ENCODE measurements at places on chromosomes 2 and 18.

GRCh38 chr2:28565720-28566295, 69.9 kb downstream of the PLB1 start:
- DNase-seq = no peak

- no peak for DNase-seq
These were observed 269.3 kb upstream of the RAB12 start for GRCh38 chr18:8339952-8340351.

DNA sequence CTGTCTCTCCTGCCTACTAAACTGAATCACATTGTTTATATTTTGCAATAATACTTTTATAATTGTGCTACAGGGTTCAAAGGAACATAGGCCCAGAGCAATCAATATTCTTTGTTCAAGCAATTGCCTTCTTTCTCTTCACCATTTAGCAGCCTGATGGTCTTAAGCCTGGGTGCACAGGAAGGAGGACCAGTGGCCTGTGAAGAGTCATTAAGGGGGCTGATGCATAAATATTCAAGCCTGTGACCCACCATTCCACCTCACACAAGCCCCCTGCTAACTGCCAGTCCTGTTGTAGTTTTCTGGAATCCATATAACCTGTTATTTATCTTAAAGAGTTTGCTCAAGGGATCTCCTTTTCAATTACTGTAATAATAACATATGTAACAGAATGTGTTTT, 56.0 kb downstream of the ABCA12 start:
- no peak for DNase-seq

GRCh38 chr2:29487967-29488555, 372.8 kb downstream of the CLIP4 start:
- no peak for DNase-seq

DNA sequence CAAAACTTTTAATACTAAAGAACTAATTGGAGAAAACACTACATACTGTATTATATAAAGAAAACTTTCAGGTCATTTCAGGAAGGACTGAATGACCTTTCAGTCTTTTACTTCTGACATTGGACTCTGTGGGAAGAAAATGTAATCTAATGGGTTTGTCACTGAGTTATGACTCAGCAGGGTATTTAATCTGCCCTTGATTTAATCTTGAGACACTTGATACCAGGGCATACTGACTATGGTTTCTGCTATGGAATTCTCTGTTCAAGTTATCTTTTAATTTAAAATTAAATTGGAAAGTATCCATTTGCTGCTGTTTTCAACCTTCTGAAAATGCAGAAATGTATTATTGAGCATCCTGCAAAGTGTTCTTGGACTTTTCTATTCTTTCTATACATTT, 354.2 kb upstream of the GALNT5 start:
- no peak for DNase-seq

DNA sequence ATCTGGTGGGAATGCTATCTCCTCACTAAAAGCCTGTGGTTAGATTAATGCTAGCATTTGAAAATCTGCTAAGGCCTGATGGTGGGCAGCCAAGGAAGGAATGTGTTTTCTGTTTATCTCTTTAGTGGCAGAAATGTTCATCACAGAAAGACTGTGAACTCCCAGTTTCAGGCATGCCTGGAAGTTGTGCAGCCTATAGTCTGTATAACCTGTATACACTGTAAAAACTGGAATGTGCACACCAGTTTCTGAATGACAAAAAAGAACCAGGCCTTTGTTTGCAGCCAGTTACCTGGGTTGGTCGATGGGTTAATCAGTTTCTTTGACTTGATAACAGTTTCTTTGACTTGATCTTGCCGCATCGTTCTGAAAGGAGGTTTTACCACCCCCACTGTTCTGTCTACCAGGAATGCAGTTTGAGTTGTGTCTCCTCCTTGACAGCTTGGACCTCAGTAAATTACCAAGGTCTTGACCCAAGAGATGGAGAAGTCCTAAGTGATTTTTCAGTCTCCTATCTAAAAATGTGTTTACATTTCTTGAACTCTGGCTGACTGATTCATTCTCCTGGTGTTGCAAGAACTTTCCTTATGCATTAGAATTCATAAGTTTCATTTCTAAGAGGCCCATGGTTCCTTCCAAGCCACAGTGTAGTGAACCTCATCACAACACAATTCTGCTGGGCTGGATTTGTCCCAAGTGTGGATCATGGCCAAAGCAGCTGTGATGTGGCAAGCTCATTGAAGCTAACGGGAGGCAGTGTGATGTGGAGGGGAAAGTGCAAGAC, 62.2 kb downstream of the KIAA2012 start:
- no peak for DNase-seq

GRCh38 chr2:101830555-101830954, 133.0 kb downstream of the MAP4K4 start:
- DNase-seq = no peak

DNA sequence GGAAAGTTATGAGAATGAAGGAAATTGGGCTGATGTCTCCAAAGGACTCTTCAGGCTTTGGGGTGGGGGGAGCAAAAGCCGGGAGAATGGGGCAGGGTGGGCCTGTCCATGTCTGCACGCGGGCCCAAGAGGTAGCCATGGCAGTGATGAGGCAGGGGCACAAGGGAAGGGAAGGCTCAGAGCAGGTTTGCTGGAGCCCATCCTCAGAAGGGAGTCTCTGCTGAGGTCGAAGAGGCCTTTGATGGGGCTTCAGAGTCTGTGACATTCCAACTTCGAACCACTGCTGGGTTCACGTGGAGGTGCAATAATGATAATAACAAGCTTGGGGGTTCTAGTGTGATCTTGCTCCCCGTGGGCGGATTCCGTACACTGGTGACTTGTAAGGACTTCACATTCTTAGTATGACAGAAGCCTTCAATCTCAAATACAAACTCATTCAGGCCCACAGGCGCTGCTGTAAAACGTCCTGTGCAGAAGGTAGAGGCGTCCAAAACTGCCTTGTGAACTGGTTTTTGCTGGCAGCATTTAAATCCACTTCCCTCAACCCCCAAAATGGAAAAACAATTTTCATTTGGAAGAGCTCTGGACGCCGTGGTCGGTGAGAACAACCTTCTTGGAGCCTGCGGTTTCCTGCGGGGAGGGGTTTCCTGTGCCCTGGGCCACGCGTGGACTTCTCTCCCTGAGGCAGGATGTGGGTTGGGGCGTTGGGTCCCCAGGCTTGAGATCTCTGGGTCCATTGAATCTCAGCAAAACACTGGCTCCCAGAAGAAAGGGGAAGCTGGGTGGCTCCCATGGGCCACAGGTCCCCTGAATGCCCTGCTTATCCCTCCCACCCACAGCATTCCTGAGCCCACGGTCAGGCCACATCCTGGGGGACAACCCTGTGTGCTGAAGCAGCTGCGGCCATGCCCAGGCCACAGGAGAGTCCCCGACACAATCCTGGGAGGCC, 151.0 kb downstream of the TPO start:
- DNase-seq = no peak

DNA sequence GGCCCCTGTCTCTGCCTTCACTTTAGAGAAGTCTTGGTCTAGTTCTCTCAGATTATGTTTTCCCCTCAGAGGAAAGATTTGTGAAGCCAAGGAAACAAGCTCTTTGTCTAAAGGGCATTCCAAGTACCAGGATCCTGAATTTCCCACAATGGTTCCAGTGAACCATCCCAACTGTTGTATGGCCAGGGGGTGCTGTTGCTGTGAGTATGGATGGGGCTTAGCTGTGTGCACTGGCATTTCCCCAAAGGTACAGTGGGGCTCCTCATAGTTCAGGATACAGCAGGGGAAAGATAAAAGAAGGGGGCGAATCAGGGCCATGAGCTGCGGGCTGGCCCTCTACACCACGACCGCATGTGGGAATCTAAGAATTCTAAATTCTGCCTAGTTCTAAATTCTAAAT, 1154.0 kb upstream of the FANCL start:
- DNase-seq = no peak

- no peak for DNase-seq
These were observed 106.7 kb downstream of the DTNB start for GRCh38 chr2:25566694-25567093.

- no peak for DNase-seq
These were observed 304.0 kb downstream of the DYSF start for GRCh38 chr2:71757351-71757750.

DNA sequence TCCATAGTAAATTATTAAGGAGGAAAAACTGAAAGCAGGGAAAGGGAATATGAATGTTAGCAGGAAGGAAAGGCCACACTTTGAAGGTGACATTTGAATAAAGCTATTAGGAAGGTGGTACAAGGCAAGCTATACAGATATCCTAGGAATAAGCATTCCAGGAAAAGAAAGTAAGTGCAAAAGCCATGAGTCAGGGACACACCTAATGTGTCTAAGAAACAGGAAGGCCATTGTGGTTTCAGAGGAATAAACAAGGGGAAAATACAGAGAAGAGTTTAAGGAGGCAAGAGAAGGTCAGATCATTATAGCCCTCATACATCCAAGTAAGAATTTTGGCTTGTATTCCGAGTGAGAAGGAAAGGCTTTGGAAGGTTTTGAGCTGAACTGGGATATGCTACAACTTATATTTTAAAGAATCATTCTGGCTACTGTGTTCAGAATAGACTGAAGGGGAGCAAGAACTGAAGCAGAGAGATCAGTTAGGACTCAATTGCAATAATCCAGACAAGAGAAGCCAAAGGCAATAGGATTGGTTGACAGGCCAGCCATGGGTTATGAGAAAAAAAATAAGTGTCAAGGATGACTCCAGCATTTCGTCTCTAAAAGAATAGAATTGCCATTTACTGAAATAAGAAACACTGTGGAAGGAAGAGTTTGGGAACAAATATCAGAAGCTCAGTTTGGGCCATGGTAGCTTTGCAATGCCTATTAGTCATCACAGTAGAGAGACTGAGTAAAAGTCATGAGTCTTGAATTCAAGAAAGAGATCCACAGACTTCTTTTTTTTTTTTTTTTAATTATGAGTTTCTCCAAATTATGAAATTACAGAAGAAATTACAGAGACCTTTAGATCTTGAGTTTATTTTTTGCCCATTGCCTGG, 11.3 kb downstream of the RAD51AP2 start:
- no peak for DNase-seq

- no peak for DNase-seq
These were observed 16.5 kb upstream of the AAK1 start for GRCh38 chr2:69659941-69660483.

- DNase-seq = peak; percentile 44
These were observed 32.9 kb upstream of the RNF149 start for GRCh38 chr2:101341421-101341820.

DNA sequence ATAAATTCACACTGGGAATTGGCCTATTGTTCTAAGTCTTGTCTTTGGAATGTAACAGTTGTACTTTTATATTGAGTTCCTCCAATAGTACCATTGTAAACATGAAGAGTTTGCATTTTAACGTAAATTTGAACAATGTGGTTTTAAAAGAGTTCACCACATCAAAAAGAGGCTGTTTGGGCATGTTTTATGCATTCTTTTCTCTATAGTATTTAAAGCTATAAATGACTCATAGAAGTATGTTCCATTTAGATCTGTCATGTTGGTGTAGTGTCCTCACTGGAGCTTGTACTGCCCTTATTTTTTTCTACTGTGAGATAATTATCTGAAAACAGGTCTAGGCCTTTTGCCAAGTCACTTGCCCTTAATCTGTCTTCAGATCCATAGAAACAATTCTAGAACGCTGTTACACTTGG, 141.9 kb downstream of the RHBDD1 start:
- no peak for DNase-seq

DNA sequence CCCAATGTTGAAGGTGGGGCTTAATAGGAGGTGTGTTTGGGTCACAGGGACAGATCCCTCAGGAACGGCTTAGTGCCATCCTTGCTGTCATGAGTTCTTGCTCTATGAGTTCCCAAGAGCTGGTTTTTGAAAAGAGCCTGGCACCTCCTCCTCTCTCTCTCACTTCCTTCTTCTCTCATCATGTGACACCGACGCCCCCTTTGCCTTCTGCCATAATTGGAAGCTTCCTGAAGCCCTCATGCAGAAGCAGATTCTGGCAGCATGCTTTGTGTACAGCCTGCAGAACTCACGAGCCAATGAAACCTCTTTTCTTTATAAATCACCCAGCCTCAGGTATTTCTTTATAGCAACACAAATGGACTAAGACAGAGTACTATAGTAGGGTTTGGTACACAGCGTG, 100.4 kb upstream of the SH3BP4 start:
- DNase-seq = no peak

GRCh38 chr2:159904959-159905305, 106.9 kb upstream of the CD302 start:
- no peak for DNase-seq

DNA sequence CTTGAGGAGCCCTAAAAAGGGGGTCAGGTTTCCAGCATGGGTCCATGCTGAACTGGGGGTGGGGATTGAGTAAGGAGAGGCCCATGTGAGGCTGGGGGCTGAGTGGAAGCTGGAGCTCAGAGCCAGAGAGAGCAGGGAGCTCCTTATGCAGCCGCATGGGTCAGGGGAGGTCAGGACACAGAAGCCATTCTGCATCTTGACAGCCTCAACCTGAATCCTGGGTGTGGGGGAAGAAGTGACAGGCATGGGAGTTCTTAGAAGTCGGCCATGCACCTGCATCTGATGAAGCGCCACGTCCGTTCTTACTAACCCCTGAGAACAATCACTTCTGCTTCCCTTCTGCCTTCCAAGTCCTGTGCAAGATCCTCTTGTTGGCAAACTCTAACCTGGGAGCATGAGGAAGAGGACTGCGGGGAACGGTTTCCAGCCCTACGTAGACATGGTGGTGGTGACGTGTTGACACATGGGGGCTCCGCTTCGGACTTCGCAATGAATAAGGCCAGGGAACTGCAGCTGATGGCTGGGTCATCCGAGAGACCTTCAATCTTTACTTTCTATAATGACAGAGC, 22.3 kb downstream of the GNLY start:
- DNase-seq = no peak

DNA sequence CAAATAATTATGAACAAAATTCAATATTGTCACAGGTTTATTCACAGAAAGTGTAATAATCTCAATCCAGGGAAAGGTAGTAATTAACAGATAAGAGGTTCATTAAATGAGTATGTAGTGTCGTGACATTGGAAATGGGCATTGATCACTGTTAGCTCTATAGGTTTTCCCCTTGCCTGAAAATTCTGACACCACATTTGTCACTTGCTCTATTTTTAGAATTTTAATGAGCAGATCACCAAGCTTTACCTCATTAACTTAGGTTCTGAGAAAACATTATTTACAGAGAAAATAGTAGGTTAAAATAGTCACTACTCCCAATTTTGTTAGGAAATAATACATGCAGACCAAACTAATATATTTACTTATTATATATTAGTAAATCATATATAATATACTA, 344.0 kb downstream of the DSC3 start:
- DNase-seq = no peak

- DNase-seq = no peak
These were observed 146.3 kb upstream of the RIOK3 start for GRCh38 chr18:23306822-23307221.

GRCh38 chr2:184936761-184937160, 338.4 kb downstream of the ZNF804A start:
- no peak for DNase-seq

Data from stimulated activated CD4-positive, alpha-beta T cell treated with anti-CD3 and anti-CD28 coated beads, Interleukin-4, amount 100 ng/mL, for 1 hour (primary cell).